ENCODE measurements at places on chromosomes 6 and 20.

GRCh38 chr6:140040396-140040795 lies 665.9 kb upstream of the CITED2 start:
- no peak for DNase-seq

DNA sequence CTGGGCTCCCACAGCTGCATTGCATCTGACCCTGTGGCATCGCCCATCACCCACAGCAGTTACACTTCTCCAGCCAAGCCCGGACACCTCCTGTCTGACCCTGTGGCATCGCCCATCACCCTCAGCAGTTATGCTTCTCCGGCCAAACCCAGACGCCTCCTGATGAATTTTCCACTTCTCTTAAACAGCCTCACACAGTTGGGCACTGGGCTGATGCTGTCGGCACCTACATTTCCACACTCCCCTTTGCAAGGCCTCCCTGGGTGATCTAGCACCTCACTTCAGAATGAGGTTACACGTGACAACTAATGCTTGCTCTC lies 175.2 kb upstream of the ARID1B start:
- no peak for DNase-seq

DNA sequence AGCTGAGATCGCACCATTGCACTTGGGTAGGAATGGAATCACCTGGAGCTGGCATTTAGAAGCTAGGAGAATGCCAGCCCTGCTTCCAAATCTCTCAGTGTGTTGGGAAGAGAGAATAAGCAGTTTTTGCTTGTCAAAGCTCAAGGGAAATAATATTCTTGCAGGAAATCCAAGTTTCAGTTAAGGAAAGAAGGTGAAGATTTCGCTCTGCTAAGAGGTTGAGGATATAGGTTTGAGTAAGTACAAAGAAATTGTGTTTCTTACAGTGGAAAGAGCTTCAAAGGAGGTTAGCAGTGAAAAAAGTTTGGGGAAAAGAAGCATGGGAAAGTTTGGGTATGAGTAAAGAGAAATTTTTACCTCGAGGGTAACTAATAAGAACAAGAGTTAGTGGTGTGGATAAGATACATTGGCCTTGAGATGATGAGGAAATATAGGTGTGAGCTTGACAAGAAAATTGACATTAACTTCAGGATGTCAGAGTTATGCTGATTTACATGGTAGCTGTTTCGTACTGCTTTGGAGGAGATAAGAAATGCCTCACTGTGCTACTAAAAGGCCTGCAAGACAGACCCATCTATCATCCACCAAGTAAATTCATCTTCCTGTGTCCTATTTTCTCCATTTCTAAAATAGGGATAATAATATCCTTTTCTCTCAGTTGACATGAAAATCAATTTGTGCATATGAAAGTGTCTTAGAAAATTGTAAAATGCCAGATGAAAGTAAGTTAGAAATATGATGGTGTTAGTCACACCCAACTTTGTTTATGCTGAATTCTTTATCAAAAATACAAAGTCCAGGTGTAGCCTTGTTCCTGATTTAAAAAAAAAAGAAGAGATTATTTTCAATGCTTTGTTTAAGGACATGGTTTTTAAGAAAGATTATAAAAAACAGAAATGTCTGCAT lies 12.8 kb upstream of the HINT3 start:
- no peak for DNase-seq

- DNase-seq: no peak
Observed at GRCh38 chr6:21522797-21523456, 70.6 kb upstream of the SOX4 start.

DNA sequence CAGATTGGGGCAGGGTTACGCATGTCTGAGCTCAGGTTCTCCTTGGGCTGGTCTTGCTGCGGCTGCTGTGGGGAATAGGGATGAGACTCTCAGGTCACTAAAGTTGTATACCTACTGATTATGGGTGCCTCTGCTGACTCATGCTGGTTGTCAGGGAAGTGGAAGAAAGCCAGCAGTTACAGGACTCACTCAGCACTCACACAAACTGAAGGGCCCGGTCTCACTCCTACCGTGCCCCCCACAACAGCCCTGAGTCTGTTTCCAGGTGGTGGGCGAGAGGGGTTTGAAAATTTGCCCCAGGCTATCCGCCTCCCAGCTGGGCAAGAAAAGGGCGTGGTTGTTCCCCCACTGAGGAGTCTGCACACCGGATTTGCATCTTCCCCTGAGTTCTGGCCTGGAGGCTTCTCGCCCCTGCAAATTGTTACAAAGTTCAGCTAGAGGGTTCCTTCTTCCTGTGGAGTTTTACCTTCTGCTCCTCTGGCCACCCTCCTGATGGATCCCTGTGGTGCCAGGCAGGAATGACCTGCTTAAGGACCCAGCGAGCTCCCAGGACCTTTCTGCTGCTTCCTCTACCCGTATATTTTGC lies 659.2 kb downstream of the HDGFL1 start:
- DNase-seq: no peak

GRCh38 chr20:1538655-1539054 lies 18.9 kb downstream of the SIRPD start:
- DNase-seq: no peak

DNA sequence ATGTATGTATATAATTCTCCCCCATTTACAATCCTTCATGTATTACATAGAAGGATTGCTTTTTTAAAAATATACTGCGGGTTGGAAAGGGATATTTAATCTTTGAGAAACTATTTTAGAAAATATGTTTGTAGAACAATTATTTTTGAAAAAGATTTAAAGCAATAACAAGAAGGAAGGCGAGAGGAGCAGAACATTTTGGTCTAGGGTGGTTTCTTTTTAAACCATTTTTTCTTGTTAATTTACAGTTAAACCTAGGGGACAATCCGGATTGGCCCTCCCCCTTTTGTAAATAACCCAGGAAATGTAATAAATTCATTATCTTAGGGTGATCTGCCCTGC lies 3.6 kb downstream of the FOXC1 start:
- DNase-seq: no peak

GRCh38 chr20:4086771-4087687 lies 71.7 kb upstream of the RNF24 start:
- no peak for DNase-seq

DNA sequence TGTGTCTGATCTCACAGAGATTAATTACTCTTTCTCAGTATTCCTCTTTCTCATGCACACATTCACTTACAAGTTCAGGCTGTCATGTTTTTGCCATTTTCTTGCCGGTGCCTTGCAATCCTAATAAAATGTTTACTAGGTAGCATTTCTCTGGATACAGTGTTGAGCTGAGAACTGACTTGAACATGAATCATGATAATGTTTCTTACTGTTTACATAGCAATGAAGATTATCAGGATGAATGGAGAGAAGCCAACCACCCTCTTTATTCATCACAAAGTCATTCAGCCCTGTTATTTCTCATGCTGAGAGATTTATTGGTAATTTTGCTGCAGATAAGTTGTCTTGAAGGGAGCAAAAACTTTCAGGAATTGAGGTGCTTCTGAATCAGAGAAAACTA lies 185.5 kb upstream of the ECI2 start:
- DNase-seq: no peak

- no peak for DNase-seq
Observed at GRCh38 chr6:14626556-14626955, 509.0 kb downstream of the CD83 start.

DNA sequence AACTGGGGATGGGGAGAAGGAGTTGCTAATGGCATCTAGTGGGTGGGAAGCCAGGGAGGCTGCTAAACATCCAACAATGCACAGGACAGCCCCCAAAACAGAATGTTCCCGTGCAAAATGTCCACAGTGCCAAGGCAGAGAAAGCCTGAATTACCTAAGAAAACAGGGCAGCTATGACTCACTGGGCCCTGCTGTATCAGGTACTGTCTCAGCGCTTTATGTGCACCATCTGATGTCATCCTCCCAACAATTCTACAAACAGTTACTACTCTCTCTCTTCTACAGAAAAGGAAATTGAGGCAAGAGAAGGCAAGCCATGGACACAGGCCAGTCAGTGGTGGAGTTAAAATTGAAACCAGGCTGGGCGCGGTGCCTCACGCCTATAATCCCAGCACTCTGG lies 3.1 kb downstream of the YTHDF1 start:
- no peak for DNase-seq

DNA sequence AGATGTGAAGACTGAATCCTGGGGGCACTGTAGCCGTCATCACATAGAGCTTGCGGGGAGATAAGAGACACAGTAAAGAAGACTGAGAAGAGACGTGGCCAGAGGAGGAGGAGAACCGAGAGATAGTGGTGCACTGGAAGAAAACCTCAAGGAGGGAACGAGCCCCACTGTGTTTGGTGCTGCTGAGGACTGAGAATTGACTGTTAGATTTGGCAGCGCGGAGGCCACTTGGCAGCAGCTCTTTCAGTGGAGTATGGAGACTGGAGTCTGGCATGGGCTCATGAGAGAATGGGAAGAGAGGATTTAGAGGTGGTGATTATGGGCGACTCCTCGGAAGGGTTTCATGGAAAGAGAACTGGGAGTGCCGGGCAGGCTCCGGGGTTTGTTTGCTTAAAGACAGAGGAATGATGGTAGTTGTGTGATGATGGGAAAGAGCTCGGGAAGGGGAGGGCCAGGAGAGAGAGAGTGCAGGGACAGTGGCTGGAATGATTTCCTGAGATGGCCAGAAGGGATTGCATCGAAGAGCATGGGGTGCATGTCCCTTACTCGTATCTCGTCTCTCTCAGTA lies 18.0 kb downstream of the CDYL start:
- DNase-seq: no peak

GRCh38 chr6:145875496-145876211 lies 61.1 kb upstream of the FBXO30 start:
- no peak for DNase-seq

GRCh38 chr6:159973406-159973805 lies 4.5 kb downstream of the IGF2R start:
- no peak for DNase-seq

GRCh38 chr20:44075191-44075949 lies 111.6 kb downstream of the JPH2 start:
- no peak for DNase-seq

- no peak for DNase-seq
Observed at GRCh38 chr6:25375125-25375524, 96.0 kb downstream of the CARMIL1 start.

DNA sequence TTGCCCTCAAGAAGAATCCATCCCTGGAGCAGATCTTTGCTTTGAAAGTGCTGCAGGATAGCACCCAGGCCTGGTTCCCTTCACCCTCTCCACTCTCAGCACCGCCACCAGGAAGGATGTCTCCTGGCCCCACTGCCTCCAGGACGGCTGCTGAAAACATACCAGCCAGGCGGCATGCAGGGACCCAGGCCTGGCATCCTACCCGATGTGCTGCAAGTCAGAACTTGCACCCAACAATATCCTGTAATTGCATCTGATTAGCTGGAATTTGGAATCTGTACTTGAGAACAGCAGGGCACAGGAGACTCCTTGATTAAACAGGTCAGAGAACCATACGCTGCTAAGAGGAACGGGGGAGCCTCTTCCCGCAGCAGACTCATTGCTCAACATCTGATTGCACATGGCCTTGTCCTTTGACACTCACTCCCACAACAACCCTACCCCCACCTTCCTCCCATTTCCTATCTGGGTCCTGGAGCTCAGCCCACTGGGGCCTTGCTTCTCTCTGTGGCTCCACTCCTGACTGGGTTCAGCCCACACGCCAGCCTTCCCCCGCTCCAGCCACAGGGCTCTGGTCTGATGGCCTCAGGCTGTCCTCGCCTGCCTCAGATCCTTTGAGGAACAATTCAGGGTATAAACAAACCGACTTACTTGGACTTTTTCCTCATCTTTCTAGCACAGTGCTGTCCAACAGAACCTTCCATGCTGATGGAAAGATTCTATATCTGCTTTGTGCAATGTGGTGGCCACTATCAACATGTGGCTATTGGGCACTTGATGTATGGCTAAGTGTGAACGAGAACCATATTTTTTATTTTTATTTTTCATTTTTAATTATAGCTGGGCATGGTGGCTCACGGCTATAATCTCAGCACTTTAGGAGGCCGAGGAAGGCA lies 78.0 kb downstream of the FGD2 start:
- DNase-seq: peak; percentile 28

GRCh38 chr6:7050872-7051779 lies 56.6 kb upstream of the RREB1 start:
- no peak for DNase-seq

- DNase-seq: no peak
Observed at GRCh38 chr20:32360333-32360634, 2.2 kb downstream of the ASXL1 start.

DNA sequence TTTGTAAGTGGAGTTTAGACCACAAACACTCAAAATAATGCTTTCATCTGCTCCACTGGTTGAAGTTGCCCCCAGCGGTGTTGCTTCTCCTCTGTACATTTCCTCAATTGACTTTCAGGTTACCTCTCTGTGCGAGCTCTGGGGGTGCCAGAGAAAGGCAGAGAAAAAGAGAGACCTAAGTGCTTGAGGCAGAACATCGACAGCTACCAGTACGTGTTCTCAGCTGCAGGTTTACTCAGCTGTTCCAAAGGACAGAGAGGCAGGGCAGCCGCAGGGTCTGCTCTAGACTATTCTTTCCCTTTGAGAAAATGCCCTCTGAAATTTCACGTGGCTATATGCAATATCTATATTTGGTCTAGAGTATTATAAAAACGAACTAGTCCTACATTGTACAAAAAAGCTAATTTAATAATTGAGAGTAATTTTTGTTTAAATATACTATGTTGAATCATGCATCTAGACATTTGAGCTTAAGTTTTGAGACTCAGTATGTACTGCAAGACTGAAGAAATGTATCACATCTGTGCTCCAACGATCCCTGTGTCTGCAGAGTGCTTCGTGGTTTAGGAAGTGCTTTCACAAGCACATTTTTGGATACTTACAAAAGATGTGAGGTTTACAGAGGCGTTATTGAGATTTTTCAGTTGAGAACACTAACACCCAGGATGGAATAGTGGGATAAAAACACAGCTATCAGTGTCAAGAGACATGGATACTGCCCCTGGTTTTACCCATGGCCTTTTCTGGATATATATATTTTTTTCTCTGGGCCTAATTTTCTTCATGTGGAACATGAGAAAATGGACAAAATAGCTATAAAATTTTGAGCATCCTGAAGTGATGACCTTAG lies 453.6 kb upstream of the FLRT3 start:
- no peak for DNase-seq
